ENCODE measurements at places on chromosomes 6 and 20.

GRCh38 chr20:19070681-19071445 is 141.6 kb upstream of the SLC24A3 start:
- DNase-seq = no peak

DNA sequence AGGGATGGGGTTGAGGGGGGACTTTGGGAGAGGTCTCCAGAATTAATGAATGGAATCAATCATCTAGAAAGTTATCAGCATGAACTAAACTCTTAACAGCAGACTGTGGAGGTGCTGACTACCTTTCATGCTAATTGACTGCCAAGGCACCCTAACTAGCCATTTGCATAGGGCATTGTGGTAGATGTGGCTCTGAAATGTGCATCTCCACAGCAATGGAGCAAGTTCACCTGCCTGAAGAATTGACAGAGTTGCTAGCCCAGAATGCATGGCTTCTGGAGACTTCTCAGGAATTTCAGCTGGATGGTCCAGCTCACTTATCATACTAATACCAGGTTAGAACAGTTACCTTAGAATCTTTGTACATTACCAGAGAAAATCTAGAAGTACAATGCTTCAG is 745.6 kb downstream of the KIF16B start:
- DNase-seq = no peak

DNA sequence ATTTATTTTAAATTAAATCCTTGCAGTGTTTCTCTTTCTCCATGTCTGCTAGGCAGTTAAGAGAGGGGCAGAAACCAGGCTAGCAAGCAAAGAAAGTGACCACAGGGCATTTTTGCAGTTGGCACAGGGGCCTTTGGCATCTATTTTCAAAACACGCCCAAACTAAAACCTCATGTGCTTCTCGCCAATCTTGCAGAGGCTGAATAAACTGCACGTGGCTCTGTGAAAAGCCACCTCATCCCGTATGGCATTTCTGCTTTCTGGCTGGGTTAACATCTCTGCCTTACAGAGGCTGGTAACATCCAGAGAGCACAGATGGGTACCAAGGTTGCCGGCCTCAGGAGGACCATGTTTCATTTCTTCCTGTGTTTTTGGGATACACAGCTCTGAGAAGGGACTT is 54.6 kb downstream of the GJA10 start:
- no peak for DNase-seq

- no peak for DNase-seq
Observed at GRCh38 chr20:46934746-46935287, 40.2 kb downstream of the EYA2 start.

DNA sequence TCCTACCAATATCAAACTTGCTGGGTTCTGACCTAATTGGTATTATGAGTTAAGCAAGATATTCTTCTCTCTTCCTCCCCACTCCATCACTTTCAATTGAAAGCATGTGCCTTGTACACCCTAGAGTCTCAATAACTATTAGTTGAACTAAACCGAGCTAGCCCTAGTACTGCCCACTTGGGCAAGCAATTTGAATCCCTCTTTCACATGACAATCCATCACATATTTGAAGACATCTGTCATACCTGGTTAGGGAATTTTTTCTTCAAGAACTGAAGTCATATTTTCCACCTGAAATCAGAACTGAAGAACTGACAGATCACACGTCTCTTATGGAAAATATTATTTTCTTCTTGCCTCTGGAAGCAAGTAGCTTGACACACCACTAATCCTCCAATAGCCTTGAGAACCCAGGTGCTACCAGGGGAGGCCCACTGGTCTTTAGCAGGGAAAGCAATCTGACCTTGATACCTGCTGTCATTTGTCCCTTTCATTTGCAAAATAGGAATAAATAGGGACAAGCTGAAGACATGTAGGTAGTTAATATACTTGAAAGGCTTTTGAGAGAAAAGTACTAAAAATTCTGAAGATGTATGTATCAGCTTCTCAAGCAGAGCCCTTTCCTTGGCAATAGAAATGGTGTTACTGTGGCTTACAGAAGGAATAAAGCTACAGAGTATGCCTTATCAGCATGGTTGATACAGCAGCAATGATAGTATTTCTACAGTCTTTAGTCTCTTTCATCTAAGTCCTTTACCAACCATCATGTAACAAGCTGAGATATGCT is 71.4 kb downstream of the GJA10 start:
- no peak for DNase-seq

GRCh38 chr6:112620812-112621569 is 273.9 kb downstream of the RFPL4B start:
- DNase-seq = no peak

GRCh38 chr6:35386989-35387388 is 44.6 kb downstream of the PPARD start:
- DNase-seq = no peak

GRCh38 chr20:11429168-11429567 is 488.5 kb upstream of the BTBD3 start:
- no peak for DNase-seq

GRCh38 chr6:110949679-110950285 is 8.7 kb upstream of the GTF3C6 start:
- DNase-seq = no peak

- no peak for DNase-seq
Observed at GRCh38 chr20:1827974-1828785, 67.0 kb upstream of the SIRPA start.

DNA sequence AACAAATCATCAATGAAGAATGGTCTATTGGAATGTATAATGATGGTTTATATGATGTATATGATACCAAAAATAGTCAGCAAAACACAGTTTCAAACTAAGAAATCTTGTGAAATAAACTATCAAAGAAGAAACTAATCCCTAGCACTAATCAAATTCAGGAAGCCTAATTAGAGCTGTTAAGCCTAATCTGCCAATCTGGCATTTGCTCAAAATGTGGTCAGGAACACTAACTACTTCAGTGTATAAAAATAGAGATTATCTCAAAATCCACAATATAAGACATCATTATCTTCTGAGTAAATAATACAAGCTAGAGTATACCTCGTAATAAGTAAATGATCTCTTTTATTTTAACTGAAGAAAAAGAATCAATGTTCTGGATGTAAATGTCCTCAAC is 12.8 kb upstream of the AKAP7 start:
- DNase-seq = no peak

DNA sequence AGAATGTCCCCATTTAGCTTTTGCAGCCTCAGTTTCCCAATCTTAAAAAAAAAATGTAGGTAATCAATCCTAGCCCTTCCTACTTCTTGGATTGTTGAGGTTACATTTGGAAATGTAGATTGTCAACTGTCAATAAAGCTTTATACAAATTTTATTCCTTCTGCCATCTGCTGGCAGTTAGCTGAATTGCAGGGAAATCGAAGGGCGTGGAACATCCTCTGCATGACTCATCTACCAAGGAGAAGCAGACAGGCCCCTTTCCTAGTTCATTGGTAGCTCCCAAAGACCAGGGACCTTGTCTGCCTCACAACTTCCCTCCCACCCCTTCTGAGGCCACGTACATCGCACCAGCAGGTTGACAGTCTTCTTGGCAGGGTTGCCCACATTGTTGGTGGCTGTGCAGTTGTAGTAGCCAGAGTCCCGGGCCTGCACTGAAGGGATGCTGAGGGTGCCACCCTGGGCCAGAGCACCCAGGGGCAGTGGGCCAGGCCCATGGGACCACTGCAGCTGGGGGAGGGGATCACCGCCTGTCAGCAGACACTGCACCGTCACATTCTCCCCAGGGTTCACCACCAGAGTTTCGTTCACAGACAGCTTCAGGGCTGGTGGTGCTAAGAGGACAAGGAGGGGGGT is 43.6 kb downstream of the MDGA1 start:
- no peak for DNase-seq

- no peak for DNase-seq
Observed at GRCh38 chr20:39057911-39058310, 95.8 kb downstream of the DHX35 start.

GRCh38 chr6:130296854-130297253 is 69.0 kb upstream of the TMEM200A start:
- DNase-seq = no peak

DNA sequence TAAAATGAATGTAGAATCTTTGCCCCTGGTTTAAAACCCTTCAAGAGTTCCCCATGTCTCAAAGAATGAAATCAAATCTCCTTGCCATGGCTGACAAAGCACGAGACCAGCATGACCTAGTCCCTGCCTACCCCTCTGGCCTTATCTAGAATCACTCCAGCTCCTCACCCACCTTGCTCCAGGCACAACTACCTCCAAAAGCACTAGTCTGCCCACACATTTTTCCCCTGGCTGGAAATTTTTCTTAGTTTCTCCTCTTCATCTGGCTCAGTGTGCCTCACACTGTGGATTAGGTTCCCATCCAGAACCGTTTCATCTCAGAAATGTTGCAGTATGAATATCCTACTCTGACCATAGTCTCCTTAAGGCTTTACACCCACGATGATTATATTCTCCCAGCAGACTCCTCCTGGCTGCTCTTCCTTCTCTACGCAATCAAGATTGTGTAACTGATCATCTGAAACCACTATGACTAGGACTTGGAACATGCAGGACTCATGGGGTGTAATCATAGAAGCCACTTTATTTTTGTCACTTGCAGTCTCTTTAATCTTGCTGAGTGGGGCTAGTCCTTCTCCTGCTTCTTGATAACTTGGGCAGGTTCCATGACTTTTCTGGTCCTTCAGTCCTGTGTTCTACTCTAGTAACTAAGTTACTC is 7.8 kb upstream of the MRS2 start:
- no peak for DNase-seq

- DNase-seq = no peak
Observed at GRCh38 chr6:11284996-11285395, 52.5 kb upstream of the NEDD9 start.

GRCh38 chr6:170142559-170142958 is 148.3 kb downstream of the DLL1 start:
- DNase-seq = no peak

DNA sequence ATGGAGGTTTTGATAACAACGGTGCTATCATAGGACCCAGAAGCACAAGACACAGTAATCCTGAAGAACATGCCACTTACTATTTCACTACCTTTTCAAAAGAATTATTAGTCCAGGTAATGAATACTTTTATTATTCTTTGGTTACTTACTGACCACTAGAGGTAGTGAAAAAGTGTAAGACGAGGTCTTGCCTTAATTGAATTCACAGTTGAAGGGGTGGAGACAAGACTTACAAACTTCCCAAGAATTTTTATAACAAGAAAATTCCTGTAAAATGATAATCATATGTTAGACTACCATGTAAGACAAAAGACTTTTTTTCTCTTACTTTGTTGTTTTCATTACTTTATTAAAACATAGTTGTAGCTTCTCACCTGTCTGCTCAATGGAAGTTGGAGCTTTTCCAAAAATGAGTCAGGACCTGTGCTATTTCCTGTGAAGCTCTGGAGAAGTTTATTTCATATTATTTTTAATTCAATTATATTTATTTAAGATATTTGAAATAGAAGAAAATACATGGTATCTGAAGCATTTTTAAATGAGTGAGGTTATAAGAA is 52.4 kb downstream of the DOP1A start:
- no peak for DNase-seq

GRCh38 chr6:142679907-142680700 is 264.9 kb downstream of the HIVEP2 start:
- no peak for DNase-seq

DNA sequence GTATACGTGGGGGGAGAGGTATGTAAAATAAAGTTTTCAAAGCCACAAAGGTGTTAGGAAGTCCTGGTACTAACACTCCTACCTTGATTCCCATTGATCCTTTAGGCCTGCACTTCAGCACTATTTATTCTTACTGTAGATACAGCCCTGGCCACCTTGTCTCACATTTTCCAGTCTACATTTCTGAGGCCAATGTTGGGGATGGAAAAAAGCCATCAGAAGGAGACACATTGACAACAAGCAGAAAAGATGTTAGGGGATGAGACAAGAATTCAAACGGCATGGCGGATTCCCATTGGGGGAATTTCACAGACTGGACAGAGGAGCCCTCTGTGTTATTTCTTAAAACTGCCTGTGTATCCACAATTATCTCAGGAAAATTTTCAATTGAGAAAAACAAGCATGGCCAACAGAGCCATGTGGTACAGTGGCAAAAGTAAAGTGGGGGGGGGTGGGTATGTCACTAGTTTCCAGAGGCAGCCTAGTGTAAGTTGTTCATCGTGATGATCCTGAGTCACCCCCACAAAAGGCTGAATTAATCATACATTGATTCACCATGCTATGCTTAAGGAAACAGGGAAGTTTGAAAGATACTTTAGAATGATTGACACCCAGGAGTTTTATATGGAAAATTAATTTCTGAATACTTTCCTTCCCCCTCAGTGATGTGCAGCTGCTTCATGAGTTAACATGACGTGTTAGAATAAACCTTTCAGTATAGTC is 40.5 kb downstream of the RREB1 start:
- DNase-seq = no peak

DNA sequence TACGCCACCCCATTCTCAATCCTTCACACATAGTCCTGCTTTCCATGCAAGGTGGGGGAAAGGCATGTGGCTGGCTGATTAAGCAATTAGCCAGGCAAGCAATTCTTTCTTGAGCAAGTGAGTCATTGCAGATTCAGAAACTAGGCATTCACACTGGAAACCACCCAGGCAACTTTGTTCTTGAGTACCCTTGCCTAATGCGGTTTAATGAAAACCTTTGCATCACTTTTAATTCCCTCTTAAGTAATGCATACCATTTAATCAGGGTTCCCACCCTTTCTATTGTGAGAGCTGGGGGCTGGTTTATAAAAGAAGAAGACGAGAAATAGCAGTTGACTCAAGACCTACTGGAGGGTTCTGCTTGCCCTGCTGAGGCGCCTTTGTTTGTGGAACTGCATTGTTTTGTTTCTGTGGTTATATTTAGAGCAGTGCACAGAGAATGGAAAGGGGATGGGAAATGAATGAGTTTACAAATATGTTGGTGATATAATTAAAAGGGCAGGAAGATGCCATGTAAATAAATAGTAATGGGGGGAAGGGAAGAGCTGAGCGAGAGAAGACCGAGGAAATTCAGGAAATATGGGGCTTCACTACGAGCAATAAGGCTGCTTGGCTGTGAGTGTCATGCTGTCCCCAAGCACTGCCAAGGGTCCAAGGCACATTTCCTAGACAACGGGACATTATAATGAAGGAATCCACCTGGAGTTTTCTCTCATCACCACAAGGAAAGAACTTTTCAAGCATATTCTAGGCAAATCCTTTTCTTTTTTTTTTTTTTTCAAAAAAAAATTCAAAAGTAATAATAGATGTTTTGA is 48.8 kb upstream of the TSHZ2 start:
- DNase-seq = no peak

Data from stimulated activated CD8-positive, alpha-beta memory T cell treated with anti-CD3 and anti-CD28 coated beads, Interleukin-15, amount 100 ng/mL, for 4 hours (primary cell).